ENCODE measurements at places on chromosomes 13 and 19. TPM values are rescaled to one million over a fixed set of nuclear protein-coding genes. Genes with fewer than 3 reads are reported as not detected.

The TLE6 gene
- total RNA-seq: 1.8 TPM

DNA sequence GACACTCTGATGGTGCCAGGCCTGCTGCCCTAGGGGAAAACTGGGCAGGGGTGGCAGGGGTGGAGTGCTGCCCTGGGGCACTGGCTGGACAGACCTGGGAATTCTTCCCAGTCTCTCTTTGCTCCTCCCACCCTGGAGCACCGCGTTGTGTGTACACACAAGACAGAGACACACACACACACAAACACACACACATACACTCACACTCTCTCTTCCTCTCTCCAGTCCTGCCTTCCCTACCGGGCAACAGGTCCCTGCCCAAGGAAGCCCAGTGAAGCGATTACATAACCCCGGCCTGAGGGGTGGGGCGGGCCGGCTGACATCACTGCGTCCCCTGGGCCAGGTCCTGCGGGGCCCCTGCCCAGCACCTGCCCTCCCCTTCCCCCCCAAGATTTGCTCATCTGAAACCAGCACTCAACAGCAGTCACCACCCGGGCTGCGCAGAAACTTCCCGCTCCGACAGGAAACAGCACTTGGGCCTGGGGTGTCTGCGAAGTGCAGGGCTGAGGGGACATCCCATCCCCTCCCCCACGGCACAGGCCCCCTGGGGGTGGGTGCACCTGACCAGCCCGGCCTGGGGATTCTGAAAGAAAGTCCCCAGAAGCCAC lies 1.2 kb downstream of the MKNK2 start:
- DNase-seq: peak; percentile 60

- DNase-seq: no peak
Measured at GRCh38 chr13:98504371-98504963, 72.4 kb downstream of the STK24 start.

DNA sequence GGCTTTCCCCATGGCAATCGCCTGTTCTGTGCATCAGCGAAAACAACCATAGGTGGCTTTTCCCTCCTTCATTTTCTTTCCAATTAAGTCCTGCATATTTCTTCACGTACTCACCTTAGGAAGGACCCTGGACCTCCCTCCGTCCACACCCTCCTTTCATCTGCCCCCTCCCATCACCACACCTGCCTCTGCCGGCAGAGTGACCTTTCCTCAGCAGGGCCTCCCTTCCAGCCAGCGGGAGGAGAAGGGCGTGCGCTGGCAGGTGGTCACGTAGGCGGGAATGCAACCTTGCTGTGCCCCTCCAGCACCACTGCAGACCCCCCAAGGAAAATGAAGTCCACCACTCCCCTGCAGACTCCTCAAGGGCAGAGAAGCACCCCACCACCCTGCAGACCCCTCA lies 61.1 kb downstream of the GSX1 start:
- no peak for DNase-seq

Measured in neural progenitor cell (in vitro differentiated cells).